ENCODE measurements at places on chromosomes 6 and 20.
A peak's percentile ranks its signal among the peaks of the same experiment; 100 is the strongest.

DNA sequence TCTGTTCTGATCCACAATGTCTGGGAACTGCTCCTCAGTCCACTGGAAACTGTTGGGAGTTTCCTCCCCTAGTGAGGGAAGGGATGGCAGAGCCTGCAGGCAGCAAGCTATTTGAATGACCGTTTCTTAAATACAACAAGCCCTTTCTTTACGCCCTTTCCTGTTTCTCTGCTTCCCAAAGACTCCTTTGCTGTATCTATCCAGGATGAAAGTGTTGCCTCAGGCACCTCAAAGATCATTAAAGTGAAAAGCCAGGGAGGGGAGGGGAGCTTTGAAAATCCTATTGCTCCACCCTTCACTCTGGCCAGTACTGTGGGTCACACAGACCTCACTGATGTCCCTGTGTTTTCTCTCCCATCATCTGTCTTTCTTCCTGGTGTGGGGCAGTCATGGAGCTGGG, 213.1 kb downstream of the RNF144B start:
- DNase-seq: no peak

- peak; percentile 12 for DNase-seq
These were observed 7.8 kb downstream of the HCRTR2 start for GRCh38 chr6:55182016-55182650.

DNA sequence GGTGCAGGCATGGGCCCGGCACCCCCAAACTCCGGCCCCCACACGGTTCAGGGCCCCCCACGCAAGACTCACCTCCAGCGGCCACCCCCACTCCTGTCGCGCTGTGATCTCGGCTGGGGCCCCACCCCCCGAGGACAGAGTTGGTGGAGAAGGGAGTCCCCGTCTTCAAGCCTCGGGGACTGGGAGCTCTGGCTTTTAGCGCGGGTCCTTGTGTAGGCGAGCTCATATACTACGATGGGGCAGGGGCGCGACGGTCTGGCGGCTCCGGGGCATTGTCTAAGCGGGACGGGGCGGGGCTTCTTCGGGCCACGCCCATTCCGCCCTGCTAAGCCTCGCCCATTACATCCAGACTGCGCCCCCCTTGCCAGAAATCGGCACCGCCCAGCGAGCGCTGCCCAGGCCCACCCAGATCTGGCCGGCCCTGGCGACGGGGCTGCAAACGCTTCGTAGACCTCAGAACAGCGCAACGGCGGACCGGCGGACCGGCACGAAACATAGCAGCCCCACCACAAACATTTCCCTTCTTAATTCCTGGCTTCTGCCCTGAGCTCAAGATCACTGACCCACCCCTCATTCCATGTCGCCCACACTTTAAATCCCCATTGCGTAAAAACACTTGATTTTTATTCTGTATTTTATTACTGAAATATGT, 1.0 kb upstream of the DDAH2 start:
- DNase-seq: peak; percentile 91

DNA sequence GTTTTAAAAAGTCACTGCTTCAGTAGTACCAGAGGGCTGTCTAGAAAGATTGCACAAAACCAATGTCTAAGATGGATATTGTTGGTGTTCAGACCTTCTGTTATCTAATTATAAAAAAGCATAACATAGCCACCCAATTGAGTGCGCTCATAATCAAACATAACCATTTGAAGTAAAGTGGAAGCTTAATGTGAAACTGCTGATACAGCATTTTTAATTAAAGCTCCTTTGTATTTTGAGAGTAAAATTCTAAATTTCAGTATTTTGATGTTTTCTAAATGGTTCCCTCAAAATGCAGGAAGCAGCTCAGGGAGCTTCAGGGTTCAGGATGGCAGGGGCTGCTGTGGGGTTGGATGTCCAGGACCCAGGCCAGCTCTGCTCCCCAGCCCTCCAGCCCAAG, 291.8 kb upstream of the ZFP64 start:
- no peak for DNase-seq

- no peak for DNase-seq
These were observed 807 bp upstream of the OTOR start for GRCh38 chr20:16747291-16747811.

DNA sequence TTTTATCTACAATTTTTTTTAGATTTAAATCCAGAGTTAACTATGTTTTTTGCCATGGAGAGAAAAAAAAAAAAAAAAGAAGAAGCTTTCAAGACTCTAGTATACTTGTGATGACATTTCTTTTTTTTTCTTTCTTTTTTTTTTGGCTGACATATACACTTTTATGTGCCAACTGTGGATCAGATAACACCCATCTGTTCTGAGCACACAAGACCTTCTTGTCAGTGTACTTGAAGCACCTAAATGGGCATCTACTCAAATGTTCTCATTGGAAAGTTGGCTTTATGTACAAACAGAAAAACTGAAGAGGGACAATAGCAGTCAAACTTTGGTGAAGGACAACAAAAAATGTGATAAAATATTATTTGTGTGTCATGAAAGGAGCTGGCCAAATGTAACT, 904.5 kb downstream of the GRIK2 start:
- DNase-seq: no peak

DNA sequence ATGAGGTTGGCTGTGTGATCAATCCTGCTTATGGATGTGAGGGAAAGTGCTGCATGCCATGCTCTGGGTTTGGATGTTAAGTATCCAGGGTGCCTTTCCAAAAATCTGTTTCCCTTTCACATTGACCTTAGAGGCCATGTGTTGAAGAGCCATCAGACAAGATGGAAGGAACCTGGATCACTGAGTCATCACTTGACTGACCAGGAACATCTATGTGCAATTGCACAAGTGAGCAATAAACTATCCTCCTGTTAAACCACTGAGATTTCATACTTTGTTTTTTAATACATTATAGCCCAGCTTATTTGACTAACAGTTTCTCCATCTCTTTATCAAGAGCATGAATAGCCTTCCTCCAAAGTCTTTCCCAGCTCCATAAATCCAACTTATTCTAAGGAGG, 17.8 kb upstream of the TMEM14A start:
- no peak for DNase-seq

DNA sequence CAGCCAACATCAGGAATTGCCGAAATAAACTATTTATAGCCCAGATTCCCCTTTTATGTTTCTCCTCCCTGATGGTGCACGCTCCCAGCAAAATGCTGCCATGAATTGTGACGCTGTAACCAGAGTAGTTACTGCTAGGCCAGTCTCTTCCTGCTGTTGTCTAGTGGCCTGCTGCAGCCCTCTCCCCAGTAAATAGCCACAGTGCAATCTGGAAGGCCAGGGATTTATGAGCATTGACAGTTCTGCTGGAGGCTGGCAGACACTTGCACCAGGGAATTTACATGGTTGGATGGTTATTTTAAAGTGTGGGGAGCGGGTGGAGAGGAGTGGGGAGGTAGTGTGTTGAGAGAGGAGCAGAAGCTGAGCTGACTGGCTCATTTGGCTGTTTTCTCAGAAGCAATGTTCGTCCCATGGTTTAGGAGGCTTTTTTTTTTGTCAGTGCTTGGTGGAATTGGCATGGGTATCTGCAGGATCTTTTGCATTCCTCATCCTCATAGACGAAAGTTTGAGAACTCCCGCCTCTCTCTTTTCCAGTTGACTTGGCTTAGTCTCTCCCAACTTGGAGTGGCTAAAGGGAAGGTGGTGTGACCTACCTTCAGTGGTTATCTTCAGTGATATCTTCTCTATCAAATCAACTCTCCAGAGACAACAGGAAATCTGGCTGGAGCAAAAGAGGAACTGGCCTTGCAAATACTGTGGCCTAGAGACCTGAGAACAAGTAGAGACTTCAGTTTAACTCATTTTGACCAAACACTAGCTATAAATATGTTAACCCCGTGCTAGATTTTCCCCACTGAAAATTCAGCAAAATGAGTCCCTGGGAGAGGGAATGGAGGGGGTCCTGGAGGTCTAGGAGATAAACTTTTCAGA, 99.3 kb upstream of the VSTM2L start:
- DNase-seq: no peak

- DNase-seq: no peak
These were observed 49.4 kb downstream of the FUT9 start for GRCh38 chr6:96065213-96065612.

DNA sequence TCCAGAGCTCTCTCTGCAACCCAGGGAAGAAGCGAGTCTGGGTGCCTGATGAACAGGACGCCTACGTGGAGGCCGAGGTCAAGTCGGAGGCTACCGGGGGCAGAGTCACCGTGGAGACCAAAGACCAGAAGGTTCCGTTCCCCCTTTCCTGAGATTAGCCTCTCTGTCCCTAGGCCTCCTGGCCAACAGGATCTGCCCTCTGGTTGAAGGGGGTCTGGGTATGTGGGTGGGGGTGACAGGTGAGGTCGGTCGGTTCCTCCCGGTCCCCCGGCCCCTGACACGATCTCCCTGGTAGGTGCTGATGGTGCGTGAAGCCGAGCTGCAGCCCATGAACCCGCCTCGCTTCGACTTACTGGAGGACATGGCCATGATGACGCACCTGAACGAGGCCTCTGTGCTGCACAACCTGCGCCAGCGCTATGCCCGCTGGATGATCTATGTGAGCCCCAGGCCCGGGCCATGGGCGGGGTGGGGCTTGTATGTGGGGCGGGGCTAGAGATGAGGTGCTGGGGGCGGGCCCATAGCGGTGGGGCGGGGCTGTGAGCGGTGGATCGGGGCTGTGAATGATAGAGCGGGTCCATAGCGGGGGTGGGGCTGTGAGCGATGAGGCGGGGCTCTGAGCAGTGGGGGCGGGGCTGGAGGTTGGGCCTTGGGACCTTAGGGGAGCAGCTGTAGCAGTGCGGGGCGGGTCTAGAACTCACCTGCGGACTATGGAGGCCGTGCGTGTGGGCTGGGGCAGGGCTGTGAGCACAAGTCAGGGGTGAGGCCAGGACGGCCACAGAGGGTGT, 23.9 kb downstream of the MYH7B start:
- no peak for DNase-seq

DNA sequence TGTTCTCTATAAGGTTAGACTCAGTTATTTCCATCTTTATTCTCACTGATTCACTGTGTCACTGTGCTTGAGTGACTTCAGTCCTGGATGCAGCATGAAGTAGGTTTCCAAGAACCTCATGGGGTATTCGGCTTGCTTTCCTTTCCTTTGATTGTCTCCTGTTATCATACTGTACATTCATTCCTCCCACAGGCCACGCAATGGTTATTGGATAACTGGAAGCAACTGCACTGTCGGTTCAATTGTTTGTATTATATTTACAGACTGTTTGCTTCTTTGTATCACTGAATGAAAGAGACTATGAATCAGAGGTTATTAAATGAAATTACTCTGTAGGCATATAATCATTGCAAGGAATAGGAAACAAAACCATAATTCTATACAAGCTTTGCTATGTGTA, 129.4 kb downstream of the MAP7 start:
- no peak for DNase-seq

DNA sequence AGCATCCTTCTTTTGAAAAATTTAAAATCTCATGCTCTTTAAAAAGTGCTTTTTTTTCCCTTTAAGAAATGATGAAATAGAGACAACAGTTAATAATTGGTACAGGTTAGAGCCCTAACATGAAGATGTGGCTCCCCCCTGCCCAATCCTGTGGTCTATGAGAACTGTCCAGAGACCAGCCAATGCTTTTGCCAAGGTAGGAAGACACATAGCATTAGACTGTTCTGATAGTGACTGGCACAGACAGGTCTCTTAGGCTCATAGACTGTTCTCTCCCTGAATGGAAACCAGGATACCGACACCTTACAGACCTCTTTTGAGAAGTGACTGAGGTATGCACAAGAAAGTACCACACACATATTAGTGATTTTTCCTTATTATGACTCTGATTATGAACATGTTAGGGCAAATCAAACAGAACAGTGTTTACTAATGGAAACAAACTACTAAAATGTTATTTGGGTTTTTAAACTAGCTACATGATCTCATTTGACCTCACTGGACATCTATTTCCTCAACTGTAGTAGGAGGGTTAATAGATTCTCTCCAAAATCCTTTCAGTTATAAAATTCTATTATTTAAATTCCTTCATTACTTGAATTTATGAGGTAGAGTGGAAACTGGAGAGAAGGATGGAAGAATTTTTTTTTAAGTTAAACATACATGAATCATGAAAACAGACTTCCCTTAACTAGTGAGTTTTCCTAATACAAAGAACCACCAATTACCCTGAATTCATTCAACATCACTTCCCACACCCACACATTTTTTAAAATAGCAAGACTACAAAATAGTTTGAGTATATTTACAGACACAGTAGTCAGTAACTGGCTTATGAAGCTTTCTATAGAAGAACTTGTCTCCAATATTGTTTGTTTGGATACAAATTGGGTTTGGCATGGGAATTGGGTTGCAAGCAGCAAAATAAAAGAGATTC, 120.4 kb downstream of the OGFRL1 start:
- DNase-seq: no peak

DNA sequence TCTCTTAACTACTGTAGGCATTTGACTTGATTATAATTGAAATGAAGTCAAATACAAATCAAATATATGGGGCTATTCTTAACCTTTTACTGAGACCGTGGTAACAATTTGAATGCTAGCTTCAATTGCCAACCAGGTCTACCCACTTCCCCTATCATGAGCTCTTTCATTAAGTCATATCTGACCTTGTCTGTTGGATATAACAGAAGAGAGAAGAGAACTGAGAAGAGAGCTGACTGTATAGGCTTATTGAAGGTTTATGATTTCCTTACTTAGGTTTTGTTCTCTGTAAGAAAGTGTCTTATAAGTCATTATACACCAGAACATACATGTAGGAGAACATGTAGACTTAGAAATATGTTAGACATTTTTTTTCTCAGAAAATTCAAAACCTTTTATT, 549.4 kb downstream of the COL12A1 start:
- DNase-seq: no peak

DNA sequence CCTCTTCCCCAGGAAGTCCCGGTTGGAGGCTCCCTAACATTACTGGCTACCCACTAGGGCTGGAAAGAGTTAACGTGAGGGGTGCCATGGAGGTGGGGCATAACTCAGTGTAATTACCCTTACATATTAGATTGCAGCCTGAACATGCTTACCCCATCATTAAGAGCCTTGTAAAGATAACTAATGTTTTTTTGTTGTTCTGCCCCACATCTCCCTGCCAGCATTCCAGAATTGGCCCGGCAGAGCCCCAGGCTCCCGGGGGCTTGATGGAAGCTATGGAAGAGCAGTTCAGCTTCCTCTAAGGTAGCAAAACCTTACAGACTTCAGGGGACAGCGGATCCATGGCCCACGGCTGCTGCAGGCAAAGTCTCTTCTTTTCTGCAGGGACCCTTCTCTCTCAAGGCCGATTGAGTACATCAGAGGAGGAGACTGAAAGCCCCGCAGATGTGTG, 166.1 kb upstream of the FOXQ1 start:
- DNase-seq: no peak

GRCh38 chr6:111113336-111114086, 26.2 kb downstream of the SLC16A10 start:
- DNase-seq: peak; percentile 84

GRCh38 chr6:82954937-82955577, 110.6 kb downstream of the UBE3D start:
- DNase-seq: no peak

GRCh38 chr6:142947714-142948480, 2.9 kb upstream of the HIVEP2 start:
- DNase-seq: no peak
